ENCODE measurements at places on chromosomes 1 and 21.

GRCh38 chr1:57860325-57860724 lies 436.5 kb upstream of the DAB1 start:
- DNase-seq, result no peak

DNA sequence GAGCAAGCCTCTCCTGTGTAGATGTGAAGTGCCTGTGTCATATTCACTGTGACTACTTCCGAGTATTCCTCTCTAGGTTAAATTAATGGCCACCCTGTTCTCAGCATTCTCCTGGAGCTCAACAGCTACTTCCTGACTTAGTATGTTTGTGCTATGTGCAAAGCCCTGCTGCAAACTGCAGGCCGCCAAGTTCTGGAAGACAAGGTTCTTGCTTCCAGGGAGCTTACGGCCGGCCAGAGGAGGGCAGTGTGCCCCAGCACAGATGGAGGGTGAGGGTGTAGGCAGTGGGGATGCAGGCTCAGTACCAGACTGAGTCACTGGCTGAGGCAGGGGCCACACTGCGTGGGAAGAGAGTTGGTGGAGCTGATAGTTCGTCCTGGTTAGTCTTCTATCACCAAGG lies 43.2 kb downstream of the ELK4 start:
- no peak for DNase-seq

GRCh38 chr1:160945079-160945478 lies 9.5 kb downstream of the ITLN2 start:
- no peak for DNase-seq

DNA sequence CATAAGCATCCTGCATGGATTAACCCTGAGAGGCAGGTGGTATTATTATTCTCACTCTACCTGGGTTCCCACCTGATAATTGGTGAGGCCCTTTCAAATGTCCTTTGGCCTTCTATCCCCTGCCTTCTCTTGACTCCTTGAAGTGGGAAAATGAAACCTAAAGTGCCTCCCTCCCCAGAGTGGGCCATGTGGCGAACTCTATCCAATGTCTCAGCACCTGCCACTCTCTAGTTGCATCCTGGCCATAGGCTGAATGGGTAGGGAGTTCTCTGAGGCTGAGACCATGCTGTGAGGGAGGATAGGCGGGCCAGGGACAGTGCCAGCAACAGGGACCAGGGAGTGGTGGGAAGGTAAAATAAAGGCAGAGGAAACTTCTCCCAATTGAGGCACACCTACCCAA lies 35.3 kb downstream of the ELF3 start:
- DNase-seq, result peak; percentile 88

GRCh38 chr1:165116732-165117131 lies 239.8 kb downstream of the LMX1A start:
- no peak for DNase-seq

GRCh38 chr1:151529781-151530180 lies 10.3 kb upstream of the TUFT1 start:
- DNase-seq, result no peak

GRCh38 chr1:214540324-214540723 lies 11.1 kb downstream of the PTPN14 start:
- DNase-seq, result no peak

DNA sequence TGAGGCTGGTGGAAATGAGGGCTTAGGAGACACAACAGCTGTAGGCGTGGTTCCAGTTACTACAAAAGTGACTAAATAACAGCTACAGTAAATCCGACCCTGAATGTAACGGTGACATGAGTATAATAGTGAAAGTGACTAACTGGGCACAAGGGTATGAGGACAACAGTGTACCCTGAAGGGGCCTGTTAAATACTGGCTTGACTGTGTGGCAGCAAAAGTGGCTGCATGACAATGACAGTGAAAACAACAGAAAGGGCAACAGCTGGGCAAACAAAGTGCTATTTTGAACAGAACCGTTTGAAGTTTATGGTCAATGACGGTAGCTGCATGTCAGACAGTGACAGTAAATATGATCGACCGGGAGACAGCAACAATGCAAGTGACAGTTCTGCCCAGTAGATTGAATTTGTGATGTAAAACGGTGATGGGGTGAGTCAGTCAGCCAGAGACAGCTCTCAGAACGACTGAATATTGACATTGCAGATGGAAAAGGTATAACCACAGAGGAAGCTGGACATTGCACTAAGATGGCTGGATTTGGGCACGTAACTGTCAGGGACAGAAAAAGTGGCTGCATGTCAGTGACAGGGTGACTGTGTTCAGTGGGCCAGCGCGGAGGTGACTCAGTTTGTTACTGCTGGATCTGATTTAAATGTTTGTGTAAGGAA lies 1.2 kb upstream of the ZBTB40 start:
- peak; percentile 73 for DNase-seq

- no peak for DNase-seq
Measured at GRCh38 chr1:85587841-85588240, 7.3 kb downstream of the CCN1 start.

GRCh38 chr1:185091480-185091879 lies 46.1 kb downstream of the RNF2 start:
- no peak for DNase-seq

- DNase-seq, result no peak
Measured at GRCh38 chr21:41269535-41269934, 47.1 kb upstream of the FAM3B start.

DNA sequence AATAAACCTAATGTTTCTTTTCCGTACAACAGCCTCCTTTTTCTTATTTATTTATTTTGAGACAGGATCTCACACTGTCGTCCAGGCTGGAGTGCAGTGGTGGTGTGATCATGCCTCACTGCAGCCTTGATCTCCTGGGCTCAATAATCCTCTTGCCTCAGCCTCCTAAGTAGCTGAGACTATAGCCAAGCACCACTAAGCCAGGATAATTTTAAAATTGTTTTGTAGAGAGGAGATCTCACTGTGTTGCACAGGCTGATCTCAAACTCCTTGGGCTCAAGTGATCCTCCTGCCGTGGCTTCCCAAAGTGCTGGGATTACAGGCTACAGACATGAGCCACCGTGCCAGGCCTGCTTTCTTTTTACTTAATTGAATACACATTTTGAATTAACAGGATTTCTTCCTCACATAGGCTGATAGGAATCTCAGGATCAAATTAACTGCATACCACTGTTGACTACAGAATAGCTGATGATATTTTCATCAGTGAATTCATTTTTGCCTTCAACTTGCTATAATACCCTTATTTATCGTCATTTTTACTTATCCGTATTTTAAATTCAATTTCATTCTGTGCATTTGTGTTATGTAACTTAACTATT lies 2010.5 kb downstream of the NCAM2 start:
- DNase-seq, result no peak

GRCh38 chr1:208030288-208031091 lies 119.6 kb upstream of the CD34 start:
- no peak for DNase-seq

- no peak for DNase-seq
Measured at GRCh38 chr1:65632235-65632634, 160.5 kb upstream of the PDE4B start.

DNA sequence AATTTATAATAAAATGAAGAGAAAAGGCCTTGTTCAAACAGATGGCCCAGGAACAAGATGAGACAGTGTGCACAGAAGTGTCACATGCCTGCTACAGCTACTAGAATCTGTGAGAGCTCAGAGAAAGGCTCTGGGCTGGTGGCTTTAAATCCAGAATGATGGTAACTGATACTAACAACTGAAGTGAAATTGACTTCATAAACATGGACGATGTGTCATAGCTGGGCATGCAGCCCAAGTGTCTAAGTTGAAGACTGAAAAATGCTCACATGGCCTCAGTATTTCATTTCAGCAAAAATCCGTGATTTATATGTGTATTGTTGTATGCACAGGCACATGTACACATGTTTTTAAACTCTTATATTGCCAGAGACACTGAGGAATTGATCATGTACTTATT lies 208.3 kb upstream of the RUNX1 start:
- no peak for DNase-seq

DNA sequence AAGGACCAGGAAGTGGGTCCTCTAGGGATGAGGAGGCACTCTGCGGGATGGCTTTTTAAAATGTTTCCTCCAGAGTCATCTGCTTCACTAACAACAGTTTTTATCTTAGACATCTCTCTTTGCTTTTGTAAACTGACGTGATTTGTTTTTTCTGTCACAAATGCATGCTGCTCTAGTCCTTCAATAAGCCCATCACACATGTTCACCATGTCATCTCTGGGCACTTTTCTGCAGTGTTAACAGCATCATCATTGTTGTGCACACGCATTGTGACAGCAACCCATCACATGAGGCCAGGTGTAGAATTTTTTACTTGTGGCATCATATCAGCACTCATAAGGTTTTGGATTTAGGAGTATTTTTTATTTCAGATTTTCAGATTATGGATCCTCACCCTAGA lies 12.5 kb downstream of the RGS2 start:
- DNase-seq, result no peak

DNA sequence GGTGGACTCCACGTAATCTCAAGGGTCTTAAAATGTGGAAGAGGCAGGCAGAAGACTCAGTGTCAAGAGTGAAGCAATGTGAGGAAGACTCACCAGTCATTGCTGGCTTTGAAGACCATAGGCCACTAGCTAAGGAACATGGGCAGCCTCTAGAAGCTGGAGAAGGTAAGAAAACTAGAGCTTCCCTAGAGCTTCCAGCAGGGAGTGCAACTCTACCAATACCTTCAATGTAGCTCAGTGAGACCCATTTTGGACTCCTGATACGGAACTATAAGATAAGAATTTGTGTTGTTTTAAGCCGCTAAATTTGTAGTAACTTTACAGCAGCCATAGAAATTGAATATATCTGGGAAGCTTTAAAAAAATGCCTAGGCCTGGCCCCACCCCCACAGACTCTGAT lies 18.9 kb downstream of the METTL13 start:
- no peak for DNase-seq

DNA sequence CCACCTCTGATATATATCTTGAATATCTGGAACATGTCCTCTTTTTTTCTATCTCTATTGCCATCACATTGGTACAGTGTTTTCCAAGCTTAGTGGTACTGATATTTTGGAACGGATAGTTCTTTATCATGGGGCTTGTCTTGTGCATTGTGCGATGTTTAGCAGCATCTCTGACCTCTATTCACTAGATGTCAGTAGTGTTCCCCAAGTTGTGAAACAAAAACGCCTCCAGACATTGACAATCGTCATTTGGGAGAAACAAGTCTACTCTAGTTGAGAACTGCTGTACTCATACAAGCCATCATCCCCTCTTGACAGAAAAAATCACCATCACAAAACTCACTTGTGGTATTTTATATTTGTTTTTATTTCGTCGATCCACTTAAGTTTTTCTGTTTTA lies 79.7 kb upstream of the CHODL start:
- no peak for DNase-seq

- peak; percentile 76 for DNase-seq
Measured at GRCh38 chr1:203325418-203326091, 20.2 kb downstream of the BTG2 start.

DNA sequence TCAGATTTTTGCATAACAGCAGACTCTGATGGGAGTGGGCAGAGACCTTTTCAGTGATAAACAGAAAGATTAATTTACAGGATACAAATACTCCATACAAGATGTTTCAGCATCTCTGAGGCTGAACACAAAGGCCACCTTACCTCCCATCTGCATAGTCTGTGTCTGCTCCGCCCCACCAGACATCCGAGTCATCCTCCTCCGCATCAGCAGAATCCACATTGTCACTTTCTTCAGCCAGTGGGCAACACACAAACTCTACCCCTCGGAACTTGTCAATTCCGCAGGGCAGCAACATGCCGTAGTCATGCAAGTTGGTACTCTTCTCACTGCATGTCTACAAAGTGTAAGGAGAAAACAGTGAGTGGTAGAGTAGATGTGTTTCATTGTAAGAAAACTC lies 119.7 kb downstream of the APP start:
- DNase-seq, result no peak

- DNase-seq, result no peak
Measured at GRCh38 chr1:182682898-182683501, 1.4 kb downstream of the RGS8 start.

DNA sequence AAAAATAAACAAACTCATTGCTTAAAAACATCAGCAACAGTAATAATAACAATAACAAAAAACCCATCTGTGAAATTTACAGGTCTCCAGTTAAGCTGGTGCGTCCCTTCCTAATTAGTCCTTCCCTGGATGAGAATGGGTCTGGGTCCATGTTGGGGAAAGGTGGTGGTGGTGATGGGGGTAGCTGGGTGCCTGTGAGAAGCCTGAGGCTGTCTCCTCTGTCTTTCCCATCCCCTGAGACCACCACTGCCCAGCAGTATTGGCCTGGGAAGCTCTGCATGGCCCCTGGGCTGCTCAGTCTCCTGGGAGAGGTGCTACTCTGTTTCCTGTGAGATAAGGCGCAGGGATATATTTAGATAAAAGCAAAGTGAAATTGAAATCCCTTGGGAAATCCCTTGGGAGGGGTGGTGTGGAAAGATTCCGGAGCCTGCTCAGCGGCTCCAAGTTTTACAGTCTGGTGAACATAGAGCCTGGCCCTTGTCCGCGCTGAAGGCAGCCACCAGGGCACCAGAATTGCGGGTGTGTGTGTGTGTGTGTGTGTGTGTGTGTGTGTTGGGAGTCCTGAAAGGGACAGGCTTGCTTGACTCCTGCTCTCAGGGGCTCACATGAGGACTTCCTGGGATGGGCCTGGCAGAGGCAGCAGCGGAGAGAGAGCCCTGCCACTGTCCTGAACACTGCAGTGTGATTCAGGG lies 150.2 kb downstream of the FOXD2 start:
- no peak for DNase-seq

DNA sequence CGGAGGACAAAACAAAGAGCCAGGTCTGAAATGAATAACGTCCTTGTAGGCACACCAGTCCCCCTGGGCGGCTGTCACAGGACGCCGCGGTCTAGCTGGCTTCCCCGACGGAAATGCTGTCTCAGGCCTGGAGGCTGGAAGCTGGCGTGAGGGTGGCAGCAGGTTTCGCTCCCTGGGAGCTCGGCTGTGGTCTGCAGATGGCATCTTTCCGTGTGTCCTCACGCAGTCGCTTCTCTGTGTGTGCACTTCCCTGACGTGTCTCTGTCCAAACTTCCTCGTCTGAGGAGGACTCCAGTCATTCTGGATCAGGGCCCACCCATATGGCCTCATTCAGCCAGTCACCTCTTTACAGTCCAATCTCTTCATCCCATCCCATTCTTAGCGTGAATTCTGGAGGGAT lies 14.2 kb downstream of the TNFRSF14 start:
- DNase-seq, result no peak

- DNase-seq, result no peak
Measured at GRCh38 chr1:52268372-52268771, 97.6 kb downstream of the CC2D1B start.

- no peak for DNase-seq
Measured at GRCh38 chr1:160405331-160405877, 5.0 kb downstream of the VANGL2 start.

GRCh38 chr1:65401612-65402011 lies 18.9 kb upstream of the LEPR start:
- DNase-seq, result no peak

GRCh38 chr1:18246543-18246942 lies 138.9 kb downstream of the IGSF21 start:
- DNase-seq, result no peak

Measured in NCI-H510A (cell line).